ENCODE measurements at places on chromosomes 11 and 22.

- DNase-seq, result no peak
These were observed 19.2 kb downstream of the EMID1 start for GRCh38 chr22:29224859-29225410.

DNA sequence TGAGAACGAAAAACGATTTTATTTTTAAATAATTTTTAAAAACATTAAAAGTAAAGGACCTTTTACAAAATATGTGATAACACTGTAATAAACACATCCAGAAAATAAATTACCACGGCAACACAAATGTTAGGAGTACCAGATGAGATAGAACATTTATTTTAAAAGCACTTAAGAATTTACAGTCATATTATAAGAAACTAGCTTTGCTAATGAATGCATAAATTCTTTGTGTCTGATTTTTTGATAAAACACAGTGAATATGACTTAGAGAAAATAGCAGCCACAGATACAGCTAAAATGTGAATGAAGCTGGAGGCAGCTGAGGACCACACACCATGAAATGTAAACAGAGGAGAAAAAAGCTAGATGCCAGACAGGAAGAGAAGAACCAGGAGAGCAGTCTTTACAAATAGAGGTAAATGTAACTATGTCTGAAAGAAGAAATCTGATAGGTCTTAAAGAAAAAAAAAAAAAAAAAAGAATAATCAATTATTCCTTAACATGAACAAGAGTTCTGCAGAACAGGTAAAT lies 14.6 kb downstream of the CCDC34 start:
- DNase-seq, result peak; percentile 69

DNA sequence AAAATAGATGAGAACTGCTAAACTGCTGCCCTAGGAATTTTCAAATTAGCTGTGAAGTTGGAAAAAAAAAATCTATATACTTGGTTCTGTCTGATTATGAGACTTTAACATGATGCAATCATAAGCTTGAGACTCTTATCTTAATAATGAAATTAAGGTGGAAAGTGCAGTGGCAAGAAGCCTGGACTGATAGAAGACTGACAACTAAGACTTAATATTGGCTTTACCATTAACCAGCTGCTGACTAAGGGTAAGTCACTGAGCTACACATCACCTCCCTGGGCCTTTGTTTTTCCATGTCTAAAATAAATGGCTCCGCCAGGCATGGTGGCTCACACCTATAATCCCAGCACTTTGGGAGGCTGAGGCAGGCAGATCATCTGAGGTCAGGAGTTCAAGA lies 56.9 kb downstream of the SLC35F2 start:
- no peak for DNase-seq

DNA sequence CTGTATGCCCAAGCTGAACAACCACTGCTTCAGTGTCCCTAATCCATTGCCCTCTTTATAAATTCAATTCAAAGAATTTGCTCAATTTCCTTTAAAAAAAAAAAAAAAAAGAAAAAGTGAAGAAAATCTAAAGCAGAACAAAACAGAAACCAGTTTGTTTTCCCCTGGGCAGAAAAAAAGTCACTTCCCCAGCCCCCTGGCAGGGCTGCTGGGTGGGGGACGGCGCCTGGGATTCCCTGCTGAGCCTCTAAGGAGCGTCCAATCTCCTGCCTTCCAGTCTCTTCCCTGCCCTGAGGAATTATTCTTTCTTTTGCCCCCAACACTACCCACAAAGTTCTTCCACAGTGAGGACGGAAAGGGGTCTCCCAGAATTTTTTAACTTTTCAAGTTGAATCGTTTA lies 23.9 kb downstream of the DKK3 start:
- no peak for DNase-seq

- peak; percentile 95 for DNase-seq
These were observed 61.0 kb upstream of the PLET1 start for GRCh38 chr11:112321501-112322172.

DNA sequence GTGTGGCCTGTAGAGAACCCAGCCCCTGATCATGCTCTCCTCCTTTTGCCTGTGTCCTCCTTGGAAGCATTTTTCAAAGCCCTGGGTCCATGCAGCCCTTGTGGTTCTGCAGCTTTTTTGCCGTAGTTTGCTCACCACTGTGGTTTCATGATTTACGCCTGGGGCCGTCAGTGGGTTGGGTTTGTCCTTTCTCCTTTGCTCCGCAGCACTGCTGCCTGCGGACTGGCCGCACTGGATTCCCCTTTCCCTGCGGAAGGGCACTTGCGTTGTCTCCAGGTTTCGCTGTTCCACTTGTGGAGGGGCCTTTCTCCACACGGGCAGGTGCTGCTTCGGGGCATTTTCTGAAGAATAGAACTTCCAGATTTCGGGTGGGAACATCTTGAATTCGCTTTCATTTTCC lies 1260.9 kb downstream of the BRD1 start:
- DNase-seq, result no peak

GRCh38 chr11:77450227-77450626 lies 23.7 kb downstream of the PAK1 start:
- no peak for DNase-seq

DNA sequence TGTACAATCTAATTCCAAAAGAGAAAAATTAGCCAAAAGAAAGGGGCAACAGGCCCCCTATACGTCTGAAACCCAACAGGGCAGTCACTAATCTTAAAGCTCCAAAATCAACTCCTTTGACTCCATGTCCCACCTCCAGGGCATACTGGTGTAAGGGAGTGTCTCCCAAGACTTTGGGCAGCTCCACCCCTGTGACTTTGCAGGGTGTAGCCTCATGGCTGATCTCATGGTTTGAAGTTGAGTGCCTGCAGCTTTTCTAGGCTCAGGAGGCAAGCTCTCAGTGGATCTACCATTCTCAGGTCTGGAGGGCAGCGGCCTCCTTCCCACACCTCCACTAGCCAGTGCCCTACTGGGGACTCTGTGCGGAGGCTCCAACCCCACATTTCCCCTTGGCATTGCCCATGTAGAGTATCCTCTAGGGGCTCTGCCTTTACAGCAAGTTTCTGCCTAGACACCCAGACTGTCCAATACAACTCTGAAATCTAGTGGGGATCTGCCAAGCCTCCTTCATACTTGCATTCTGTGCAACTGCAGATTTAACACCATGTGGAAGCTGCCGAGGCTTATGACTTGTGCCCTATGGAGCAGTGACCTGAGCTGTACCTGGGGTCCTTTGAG lies 94.5 kb downstream of the TRIM29 start:
- DNase-seq, result no peak

DNA sequence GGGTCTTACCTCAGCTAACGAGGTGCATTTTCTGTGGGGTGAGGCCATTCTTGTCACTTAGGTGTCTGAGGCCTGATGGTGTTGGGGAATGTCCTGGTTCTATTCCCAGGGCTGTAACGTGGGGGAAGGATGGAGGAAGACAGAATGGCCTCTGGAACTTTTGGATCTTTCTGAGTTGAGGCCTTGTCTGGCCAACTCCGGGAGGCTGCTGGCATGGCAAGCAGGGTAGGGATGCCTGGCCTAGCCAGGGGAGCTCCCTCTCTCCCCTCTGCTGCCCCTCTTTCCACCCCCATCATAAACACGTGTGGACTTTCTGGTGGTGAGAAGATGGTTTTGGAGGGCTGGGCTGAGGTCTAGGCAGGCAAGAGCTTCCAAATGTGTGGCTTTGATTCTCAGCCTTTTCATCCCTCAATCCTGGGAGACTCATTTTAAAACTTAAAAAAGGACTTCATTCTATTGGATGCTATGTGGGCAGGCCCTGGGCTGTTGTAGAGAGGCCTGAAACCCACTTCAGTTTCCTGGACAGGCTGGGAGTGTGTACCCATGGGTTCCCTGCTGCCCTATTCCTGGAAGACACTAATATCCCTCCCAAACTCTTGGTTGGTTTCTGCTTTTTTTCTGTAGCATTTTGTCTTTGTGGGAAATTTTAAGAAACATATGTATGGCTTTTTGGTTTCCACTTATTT lies 30.9 kb downstream of the ZBTB16 start:
- DNase-seq, result no peak

GRCh38 chr22:23970201-23970641 lies 3.5 kb downstream of the DDTL start:
- no peak for DNase-seq

- DNase-seq, result no peak
These were observed 83.6 kb downstream of the FEZ1 start for GRCh38 chr11:125412509-125412908.

- DNase-seq, result peak; percentile 86
These were observed 9.0 kb downstream of the MTNR1B start for GRCh38 chr11:92978271-92979111.

DNA sequence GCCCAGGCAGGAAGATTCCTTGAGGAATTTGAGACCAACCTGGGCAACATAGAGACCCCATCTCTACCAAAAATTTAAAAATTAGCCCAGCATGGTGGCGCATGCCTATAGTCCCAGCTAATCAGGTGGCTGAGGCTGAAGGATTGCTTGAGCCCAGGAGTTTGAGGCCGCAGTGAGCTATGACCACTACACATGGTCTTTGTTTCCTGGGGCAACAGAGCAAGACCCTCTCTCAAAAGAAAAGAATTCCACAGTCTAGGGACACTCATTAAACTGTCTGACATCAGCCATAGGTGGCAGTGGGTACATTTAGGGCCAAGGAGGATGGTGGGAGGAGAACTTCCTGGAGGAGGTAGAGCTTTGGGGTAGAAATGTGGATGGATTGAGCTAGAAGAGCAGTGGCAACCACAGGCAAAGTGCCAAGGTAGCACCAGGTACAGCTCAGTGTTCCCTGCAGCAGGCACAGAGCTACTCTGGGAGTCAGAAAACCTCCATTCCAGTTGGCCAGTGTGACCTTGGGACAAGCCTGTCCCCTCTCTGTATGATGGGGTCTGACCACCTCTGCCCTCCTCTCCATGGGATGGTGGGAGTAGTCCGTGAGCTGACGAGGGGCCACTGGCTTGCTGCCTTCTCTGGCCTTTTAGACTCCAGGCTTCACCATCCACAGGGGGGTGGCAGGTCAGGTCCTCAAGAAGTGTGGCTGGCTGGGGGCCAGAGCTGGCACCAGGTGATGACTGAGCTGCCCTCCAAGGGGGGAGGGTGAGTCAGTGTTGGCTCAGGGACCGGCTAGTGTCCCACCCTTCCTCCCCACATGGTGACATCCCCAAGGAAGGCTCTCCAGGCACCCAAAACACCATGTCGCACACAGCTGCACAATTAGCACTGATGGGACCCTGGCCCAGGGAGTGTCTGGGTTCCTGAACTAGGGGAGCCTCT lies 3.7 kb upstream of the CLCF1 start:
- no peak for DNase-seq

GRCh38 chr11:126357969-126358762 lies 2.7 kb downstream of the ST3GAL4 start:
- DNase-seq, result no peak

DNA sequence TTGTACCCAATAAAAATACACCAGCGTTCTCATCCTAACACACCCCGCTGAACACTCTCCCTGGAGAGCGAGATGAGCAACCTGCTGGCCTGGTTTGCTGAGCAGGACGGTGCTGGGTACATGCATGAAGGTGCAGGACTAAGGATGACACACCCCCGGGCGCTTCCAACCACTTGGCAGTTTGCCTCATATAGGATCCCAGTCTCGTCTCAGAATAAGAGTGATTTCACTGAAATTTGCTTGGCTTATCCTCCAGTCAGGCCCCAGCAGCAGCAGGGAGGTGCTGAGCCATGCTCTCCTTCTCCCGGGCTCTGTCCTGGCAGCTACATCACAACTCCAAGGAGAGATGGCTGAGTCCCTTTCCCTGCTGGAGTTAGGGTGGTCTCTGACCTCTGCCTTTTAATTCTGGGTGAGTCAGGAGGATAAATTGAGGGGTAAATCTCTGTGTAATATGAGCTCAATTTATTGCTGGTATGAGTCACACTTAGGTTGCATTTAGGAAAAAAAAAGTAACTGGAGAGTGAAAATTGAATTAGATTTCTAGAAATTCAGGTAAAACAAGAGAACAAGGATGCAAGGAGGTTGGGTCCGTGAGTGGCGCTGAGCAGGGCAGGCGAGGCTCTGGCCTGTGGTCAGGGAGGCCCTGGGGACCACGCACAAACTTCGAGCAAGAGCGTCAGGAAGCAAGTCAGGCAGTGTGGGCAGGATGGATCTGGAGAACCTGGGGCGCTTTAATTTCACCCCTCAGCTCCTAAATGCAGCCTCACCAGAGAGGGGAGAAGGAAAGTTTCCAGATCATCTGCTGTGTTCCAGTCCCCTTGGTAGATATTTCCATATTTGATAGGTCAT lies 974.0 kb downstream of the TBC1D22A start:
- no peak for DNase-seq

GRCh38 chr11:120594746-120595145 lies 83.2 kb downstream of the GRIK4 start:
- no peak for DNase-seq

- DNase-seq, result no peak
These were observed 84.2 kb upstream of the GALNT18 start for GRCh38 chr11:11706028-11706427.

- DNase-seq, result no peak
These were observed 24.2 kb upstream of the ST3GAL4 start for GRCh38 chr11:126331286-126331685.

DNA sequence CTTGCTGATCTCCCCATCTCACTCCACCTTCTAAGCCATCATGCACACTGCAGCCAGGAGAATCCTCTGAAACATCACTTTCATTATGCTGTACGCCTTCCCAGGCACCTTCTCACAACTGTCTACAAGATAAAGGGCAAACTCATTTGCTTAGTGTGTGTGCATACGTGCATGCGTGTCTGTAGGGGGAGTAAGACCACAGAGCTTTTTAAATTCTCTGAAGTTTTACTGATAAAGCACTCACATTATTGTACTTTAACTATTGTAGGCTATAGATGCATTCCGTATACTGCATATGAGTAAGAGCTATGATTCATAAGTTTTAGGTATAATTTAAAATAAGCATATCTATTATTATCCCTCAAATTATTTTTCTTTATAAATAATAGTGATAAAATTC lies 15.3 kb upstream of the ANKK1 start:
- DNase-seq, result no peak

DNA sequence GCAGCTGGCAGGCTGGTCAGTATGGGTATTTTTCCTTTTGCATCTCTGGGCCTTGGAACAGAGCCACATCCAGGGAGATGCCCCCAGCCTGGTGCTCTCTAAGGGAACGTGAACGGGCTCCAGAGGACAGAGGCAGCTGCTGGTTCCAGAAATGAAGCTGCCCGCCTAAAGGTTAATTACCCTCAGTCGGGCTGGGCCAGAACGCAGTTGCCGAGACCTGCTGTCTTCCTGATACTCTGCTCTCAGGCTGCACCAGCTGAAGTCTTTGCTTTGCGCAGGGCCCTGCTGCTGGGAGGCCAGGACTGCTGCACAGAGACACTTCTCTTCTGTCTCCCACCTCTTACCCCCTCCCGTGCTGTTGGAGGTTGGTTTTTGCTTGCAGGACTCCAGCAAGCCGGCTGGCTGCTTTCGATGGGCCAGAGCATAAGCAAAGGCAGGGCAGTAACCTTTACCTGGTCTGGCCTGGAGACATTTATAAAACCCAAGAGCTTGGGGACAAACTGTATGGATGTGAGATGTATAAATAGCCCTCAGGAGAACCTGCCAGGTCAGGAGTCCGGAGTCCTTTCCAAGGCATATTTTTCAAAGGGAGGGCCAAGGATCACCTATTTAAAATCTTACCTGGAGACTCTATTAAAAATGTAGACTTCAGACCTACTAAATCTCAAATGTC lies 197.1 kb downstream of the GRIK4 start:
- DNase-seq, result no peak

- DNase-seq, result no peak
These were observed 1727.5 kb downstream of the LRRC4C start for GRCh38 chr11:39732001-39732400.
